ENCODE measurements at places on chromosomes 7 and 10.

DNA sequence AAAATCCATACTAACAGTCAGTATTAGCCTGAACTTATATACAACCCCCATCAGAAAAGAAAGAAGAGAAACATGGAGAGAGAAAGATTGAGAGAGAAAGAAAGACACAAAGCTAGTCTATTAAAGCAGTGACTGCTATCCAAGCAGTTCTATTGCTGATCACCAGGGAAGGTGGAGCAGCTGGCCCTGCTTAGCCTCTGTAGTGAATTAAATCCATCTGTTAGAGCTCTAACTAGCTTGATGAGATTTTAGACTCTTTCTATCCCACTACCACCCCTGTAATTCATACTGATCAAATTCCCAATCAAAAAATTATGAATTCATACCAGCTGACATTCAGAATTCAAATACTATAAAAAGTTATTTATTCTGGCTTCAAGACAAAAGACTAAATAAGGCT, 486.0 kb upstream of the LRRN3 start:
- DNase-seq, result no peak

GRCh38 chr10:118522791-118523498, 72.5 kb downstream of the PRLHR start:
- no peak for DNase-seq

DNA sequence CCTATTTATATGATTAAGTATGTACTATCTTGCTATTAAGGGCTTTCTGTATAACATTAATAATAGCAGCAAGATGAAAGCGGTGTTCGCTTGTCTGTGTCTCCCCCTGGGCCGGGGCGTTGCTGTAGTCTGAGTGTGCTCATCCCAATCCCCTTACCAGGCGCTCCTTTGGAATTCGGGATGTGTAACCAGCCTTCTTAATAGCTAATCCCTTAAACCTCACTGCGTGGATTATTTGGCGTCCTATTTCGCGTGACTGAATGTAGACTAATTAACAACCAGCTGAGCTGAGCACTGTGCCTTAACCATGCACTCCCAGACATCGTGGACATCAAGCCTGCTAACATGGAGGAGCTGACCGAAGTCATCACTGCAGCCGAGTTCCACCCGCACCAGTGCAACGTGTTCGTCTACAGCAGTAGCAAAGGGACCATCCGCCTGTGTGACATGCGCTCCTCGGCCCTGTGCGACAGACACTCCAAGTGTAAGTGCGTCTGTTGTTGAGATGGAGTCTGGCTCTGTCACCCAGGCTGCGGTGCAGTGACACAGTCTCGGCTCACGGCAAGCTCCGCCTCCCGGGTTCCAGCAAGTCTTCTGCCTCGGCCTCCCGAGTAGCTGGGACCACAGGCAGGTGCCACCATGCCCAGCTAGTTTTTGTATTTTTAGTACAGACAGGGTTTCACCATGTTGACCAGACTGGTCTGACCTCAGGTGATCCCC, 36.6 kb downstream of the BNIP3 start:
- no peak for DNase-seq

DNA sequence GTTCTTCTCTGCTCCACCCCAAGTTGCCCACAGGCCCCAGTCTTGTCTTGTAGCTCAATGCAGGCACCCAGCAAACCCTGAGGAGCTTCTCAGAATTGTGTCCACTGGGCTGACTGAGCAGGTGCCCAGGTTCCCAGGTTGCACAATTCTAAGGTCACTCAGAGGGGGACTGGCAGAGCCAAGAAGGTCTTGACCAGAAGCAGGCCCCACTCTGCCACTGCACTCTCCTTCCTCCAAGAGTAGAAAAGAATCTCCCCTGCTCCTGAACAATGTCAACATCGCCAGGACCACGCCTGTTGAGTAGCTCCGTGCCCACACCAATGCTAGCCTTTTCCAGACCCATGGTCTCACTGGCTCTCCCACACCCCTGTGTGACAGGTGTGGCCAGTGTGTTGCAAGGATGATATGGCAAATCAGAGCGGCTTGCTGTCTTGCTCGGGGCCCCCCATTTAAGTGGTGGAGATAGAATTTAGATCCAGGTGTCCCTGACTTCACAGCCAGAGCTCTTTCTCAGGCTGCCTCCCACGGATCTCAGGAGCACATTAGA, 577 bp downstream of the LRRC18 start:
- no peak for DNase-seq

DNA sequence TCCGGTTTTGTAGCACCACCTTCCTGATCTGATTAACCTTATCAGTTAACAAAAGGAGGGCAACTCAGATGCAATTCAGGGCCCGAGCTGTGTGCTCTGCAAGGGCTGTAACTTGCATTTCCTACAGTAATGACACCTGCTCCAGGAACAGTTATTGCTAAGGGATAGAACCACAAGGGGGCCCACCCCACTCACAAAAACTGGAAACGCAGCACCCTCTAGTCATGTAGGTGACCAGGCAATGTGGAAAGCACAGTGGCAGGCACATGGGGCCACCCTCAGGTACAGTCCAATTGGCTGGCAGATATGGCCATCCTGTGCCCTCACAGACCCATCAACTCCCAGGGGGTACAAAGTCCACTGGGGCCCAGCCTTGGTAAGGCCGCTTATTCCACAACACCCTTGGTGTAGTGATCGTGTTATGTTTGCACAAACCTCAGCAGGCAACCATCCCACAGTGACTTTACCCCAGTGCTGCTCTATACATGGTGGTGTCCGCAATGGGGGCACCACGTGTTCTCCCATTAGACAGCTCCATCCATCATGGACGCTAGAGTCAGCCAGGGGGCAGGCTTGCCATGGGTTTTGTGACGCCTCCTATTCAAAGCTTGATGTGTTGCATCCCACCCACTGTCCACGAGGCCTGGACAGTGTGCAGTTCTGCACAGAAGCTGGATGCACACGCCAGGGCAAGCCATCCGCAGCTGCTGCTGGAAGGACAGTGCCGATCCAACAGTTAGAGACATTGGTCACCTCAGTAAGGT, 9.4 kb downstream of the RNF133 start:
- no peak for DNase-seq

GRCh38 chr10:97854743-97855142, 5.1 kb downstream of the GOLGA7B start:
- no peak for DNase-seq

All from CD8-positive, alpha-beta memory T cell (primary cell).